ENCODE measurements at places on chromosomes 11 and 22.

- no peak for DNase-seq
Measured at GRCh38 chr11:111095327-111095726, 150.2 kb upstream of the POU2AF2 start.

DNA sequence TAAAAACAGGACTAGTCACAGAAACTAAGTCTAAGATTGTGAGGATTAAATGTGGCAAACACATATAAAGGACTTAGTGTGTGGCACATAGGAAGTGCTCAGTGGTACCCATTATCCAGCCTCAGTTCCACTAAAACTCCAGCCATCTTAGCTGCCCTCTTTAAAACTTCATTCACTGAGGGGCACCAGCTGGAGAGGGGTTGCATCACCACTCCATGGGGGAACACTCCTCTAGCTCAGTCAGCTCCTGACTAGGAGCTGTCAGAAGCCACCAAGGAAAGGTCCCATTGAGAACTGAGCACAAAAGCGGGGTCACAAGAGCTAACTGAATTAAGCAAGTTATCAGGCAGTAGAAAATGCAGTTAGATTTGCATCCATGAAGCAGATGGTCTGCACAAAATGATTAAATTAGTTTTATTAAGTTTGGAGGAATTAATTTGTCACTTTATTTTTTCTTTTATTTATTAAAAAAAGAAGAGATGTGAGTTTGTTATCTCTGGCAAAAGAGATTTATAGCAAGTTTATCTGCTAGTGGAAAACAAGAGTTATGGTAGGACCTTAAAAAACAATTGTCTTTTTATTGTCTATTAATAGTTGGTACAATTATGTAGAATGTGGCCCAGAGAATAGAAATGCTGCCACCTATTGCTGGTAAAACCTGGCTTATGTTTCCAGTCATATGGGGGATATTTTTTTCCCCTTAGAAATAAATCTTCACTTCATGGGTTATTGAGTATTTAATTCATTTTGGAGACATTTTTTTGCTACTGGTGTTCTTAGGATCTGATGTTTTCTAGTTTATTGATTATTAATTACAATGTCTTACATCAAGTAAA lies 95.7 kb downstream of the NAV2 start:
- no peak for DNase-seq

DNA sequence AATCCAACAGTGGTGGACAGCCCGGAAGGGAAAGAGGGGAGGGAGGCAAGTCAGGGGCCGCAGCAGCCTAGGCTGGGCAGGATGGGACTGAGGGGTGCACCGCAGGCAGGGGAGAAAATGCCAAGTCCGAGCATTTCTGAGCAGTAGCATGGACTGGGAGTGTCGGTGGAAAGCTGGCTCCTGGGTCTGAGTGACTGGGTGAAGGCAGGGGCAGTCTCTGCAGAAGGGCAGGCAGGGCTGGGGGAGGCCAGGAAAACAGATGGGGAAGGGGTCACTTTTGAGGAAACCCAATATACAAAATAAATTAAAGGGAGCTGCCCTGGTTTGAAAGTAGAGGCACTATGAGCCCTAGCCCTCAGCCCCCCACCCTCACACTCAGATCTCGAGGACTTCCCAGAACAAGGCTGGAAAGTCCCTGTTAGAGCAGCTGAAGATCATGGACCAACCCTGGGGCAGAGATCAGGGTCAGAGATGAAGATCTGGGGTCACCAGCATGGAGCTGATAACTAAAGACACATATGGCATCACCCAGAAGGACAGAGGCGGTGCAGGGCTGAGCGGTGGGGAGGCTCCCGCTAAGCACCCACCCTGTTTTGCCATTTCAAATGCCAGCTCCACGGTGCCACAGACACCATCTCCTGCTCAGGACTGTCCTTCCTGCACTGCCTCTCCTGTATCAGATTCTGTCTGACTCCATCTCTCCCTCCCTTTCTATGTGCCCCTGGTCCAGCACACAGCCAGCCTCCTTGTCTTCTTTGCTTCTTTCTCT lies 32.4 kb upstream of the ETS1 start:
- DNase-seq, result no peak

DNA sequence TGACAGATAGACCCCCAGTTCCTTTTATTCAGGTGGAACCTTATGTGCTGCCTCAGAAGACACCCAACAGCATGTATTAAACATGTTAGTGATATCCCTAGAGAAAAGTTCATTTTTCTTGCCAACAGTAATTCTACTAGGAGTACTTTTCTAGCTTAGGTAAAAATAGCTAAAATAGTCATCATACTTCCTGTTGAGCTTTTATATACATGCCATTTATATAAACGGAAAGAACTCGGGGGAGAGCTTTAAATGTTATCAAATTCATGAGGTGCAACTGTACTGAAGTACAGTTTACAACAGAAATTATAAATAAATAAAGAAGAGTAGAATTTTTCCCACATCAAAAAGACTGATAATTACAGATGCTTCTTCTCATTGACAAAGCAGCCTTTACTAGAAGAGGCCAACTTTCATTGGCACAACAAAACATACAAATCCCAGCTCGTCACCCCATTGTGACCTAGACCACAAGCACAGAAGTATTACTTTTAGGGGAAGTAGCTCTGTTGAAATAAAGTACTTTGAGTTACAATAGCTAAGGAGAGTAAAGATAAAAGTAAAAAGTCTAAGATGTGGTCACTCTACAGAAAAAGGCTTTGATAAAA lies 59.1 kb upstream of the POU2AF2 start:
- DNase-seq, result no peak

DNA sequence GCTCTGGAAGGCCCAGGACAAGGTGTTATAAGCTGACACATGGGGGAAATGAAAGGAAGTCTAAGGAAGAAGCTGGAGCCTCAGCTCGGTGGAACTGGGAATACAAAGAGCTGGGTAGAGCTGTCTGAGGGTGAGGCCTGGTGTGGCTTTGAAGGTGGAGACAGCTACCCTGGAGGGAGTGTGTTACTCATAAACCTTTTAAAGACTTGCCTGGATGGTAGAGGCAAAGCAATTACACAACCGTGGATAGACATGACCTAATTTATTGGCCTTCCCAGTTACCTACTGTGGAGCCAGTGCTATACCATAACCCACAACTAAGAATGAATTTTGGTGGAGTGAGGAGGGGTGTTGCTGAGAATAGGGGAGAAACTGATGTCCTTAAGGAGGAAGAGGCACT lies 22.6 kb downstream of the EXPH5 start:
- no peak for DNase-seq

GRCh38 chr11:112222303-112222702 lies 3.9 kb upstream of the PTS start:
- no peak for DNase-seq

DNA sequence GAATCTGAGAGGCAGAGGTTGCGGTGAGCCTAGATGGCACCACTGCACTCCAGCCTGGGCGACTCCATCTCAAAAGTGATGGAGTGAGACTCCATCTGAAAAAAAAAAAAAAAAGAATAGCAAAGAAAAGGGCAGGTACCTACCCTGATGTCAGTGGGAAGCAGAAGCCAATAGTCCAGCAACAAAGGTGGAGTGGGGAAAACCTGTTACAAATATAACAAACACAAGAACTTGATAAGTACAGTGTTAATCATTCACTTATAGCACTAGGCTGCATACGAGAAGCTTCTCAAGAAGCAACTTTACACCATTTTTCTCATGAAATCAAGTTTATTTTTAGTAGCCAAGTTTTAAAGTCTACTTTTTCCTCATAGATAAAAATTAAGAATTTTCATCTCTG lies 62.5 kb upstream of the YWHAH start:
- no peak for DNase-seq

Measured in amniotic stem cell (primary cell).